ENCODE measurements at places on chromosomes 2 and 18.

DNA sequence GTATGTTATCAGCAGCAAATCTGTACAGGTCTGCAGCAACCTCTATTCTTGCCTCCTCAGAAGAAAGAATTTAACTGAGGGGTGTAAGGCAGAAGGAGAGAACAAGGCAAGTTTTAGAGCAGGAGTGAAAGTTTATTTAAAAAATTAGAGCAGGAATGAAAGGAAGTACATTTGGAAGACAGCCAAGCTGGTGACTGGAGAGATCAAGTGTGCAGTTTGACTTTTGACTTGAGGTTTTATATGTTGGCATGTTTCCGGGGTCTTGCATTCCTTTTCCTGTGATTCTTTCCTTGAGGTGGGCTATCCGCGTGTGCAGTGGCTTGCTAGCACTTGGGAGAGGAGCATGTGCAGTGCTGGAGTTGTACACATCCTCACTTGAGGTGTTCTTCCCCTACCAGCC, 16.5 kb upstream of the CERS6 start:
- DNase-seq = peak; percentile 33

DNA sequence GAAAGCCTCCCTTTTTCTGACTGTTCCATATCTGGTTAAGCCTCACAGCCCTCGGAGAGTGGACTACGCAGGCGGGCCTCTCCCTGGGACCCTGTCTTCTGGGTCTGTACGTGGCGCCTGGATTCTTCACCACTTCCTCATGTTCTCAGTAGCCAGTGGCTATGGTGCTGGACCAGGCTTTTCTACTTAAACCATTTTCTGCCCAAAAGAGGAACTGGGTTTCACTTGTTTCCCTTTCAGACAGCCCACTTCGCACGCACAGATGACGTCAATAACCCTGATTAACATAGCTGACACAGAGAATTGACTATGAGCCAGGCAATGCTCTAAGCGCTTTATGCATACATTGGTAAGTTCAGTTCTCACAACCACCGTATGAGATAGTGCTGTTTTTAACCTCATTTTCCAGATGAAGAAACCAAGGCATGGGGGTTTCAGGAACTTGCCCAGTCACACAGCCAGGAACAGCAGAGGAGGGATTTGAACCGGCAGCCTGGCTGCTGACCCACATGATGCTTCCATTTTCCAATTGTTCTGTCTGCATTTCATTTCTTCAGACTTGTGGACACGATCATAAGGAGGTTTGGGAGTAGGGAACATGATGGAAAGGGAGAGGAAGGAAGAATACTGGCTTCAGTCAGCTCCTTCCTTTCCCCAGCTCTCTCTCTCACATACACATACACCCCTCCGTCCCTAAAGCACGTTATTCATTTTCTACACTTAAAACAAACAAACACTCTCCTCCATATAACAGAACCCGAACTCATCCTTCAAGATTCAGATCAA, 41.7 kb downstream of the MYOM1 start:
- peak; percentile 2 for DNase-seq

DNA sequence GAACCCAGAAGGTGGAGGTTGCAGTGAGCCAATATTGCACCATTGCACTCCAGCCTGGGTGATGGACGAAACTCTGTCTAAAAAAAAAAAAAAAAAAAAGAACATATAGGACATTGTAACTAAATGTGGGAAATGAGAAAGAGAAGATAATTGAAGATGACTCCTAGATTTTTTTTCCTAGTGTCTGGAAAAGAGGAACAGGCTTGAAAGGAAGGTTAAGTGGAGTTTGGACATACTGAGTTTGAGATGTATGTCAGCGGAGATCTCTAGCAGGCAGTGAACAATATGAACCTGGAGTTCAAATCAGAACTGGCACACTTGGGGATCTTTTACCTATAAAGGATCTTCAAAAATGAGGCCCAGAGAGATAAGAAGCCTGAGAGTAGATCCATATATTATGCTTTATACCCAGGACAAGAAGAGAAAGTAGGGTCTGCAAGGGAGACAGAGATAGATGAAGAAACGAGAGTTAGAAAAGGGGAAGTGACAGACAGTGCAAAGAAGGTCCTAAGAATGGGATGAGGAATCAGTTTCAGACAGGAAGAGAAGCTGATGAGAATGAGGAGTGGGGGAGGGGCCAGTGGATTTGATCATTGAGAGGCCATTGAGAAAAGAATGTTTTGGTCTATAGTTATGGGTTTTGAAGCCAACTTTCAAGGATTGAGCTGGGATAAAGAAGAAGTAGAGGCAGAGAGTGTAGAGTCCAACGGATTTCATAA, 46.9 kb upstream of the CD28 start:
- no peak for DNase-seq

- no peak for DNase-seq
Measured at GRCh38 chr18:8402237-8402636, 207.0 kb upstream of the RAB12 start.

DNA sequence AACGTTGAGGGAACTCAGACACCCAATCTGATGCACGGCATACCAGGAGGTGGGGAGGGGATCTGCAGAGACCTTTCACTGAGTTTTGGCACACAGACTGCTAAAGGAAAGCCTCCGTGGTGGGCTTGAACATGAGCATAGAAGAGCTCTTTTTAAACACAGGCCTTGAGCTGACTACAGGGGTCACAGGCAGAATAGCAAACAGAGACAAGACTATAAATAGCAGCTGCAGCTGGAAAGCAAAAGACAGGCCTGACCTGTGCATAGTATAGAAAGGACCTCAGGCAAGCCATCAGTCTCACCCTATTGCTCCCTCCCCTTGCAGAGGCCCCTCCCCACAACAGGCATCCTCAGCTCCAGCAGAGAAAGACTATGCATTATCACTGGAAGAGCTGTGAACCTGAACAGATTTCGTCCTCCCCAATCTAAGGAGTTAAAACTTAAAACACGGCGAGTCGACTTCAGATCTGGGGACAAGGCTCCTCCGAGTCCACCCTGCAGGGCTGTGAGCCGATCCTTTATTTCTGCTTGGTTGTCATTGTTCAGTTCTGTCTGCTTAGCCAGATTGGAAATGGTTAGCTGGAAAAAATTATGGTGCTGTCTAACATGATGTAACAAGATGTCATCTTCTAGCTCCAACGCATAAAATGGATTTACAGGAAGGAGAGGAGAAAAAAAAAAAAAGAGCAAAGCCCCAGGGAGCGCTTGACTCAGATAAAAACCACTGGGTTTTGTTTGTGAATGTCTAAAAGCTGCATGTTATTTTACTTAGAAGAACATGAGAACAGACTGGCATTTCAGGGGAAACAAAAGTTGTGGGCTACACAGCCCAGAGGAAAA, 25.2 kb upstream of the LCLAT1 start:
- DNase-seq = peak; percentile 97

All from fibroblast of skin of scalp (primary cell).